ENCODE measurements at places on chromosomes 1 and 21.

- no peak for DNase-seq
Observed at GRCh38 chr1:239125027-239125426, 261.3 kb upstream of the CHRM3 start.

DNA sequence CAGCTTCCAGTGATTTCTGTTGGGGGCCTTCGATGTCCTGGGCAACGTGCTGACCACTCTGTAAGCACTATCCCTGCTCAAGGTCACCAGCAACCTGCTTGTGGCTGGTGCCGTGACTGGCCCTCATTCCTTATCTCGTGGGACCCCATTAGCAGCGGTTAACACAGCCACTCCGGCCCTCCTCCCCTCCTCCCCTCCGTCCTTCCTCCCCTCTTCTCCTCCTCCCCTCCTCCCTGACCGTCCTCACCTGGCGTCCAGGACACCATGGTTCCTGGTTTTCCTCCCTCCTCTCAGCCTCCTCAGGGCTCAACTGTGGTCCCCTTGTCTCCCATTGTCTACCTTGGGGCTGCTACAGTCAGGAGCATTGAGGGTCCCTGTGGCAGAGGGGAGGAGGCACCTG is 157.7 kb downstream of the CAMTA1 start:
- no peak for DNase-seq

DNA sequence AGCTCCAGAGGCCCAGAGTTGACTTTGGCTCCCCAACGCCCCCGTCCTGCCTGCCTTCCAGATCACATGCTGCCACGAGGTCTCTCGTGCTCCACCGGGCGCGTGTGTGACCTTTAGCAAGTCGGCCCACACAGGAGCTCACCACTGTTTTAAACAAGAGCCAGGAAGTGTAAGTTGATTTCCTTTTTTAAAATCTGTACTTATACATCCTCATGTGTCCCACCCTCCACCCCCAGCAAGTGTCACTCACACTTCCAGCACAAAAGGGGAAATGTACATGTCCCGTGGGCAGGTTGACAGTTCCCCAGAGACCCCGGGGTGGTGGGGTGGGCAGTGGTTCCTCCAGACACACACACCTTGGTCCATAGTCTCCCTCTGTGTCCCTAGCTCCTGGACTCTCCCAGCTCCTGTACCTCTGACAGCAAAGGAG is 84.4 kb downstream of the STUM start:
- DNase-seq: no peak

DNA sequence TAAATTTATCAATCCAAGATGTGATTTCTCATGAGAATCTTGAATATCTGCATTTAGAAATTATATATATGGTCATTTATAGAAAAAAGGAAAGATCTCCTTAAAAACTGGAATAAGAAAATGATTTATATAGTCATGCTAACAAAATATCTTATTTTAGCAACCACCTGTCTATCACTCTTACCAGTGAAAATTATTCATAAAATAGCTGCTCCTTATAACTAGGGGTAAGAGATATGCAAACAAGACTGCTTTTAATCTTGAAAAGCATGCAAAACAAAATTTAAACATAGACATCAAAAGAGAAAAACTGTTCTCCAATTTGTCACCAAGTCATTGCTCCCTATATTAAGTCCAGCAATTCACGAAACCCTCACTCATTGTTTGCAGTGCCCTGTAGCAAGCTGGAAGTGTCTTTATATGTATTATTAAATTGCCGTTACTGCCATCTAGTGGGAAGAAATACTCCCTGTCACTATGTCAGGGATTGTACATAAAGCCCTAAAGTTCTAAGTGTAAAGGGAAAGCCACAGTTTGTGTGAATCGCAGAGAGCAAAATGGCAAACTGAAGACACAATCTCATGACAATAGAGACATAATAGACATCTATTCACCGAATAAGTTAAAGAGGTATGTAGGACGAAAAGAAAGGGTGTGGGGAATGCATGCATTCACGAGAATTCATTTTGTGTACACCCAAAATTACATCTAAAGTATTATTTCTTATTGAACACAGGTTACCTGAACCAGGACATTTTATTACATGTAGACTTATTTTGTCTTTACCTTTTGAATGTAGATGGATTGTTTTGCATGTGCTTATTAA is 600.5 kb downstream of the USP25 start:
- peak; percentile 62 for DNase-seq

GRCh38 chr1:11100149-11100493 is 452 bp upstream of the EXOSC10 start:
- no peak for DNase-seq

DNA sequence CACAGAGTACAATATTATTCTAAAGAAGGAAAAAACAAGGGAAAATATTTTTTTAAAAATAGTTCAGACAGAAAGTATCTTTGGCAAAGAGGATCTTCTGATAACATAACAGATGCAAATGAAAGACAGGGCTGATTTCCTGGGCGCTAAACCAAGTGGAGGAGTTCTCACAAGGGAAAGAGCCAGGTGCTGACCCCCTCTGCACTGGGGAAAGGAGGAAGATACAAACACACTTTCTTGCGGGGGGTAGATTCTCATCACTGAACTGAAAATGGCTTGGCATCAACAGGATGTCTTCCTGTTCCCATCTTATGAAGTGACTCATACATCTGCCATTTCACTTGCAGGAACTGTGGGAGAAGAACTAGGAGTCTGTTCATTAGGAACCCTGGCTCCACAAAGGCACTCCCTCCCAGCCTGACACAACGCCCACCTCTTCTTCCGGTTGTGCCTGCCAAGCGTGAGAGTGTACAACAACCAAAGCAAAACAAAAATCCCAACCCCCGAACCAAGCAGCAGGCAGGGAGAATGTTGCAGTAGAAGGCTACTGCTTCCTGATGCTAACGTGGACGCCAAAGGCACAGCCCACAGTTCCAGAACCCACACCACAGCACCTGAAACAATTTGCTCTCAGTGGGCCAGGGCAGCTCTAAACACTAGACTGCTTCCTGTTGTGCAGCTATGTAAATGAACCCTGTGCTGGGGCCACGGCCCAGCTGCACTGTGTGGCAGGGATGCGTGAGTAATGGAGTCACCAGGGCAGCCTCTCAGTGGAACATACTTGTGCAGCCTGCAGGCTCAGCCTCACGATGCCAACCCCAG is 51.0 kb downstream of the GADD45A start:
- no peak for DNase-seq

DNA sequence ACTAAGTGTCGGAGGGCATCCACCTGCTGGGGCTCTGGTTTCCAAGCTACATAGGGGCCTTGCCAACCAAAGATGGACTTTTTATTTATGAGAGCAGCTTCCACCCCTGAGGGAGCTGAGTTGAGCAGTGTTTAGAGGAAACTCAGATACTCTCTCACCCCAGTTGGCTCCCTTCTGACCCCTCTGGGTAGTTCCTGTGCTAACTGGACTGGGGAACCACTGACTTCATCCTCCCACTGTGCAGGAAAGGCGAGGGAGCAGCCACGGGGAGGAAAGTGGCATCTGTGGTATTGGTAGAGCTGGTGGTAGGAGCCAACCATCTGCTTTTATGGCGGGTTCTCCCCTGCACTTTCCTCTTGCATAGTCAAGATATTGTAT is 70.4 kb downstream of the MPZL1 start:
- no peak for DNase-seq

GRCh38 chr1:80214888-80215540 is 1208.5 kb upstream of the ADGRL4 start:
- DNase-seq: no peak

- no peak for DNase-seq
Observed at GRCh38 chr21:45006536-45007095, 66.8 kb downstream of the SLX9 start.
